Kidney epithelial cell (primary cell): ENCODE measurements at places on chromosomes 2 and 18. TPM values are rescaled to one million over a fixed set of nuclear protein-coding genes. Genes with fewer than 3 reads are reported as not detected.

DNA sequence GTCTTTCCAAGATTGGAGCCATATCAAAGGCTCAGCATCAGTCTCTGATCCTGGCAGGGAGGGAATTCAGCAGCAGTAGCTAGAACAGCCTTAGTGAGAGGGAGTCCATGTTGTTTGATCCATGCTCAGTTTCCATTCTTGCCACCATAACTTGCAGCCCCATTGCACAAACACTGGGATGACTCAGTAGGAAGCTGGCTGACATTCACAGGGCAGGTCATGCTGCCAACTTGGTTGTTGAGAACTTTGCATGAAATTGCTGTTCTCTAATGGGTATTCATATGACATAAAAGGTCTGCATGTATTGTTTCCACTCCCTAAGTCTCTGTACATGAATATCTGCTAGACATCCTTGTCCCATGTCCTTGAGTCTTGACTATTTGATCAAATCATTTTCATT, 29.9 kb upstream of the STAT4 start:
- no peak for DNase-seq

DNA sequence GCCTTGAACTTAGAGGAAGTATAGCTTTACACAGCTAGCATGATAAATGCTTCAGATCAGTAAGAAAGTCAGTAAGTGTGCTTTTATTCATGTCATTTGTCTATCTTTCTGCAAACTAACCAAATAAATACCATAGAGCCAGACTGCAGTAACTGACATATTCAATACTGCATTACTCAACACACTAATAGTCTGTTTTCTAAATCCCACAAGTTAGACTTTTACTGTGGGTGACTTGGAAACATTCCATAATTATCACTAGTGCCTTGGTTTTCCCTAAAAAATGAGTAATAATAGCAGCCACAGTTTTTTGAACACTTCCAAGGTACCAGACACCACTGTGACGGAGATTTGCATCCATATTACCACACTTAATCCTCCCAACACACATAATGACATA, 33.0 kb downstream of the ACVR1 start:
- no peak for DNase-seq

- peak; percentile 43 for DNase-seq
Observed at GRCh38 chr2:24015562-24016375, 5.9 kb downstream of the MFSD2B start.

Gene CD28
- not detected in 2 replicates for total RNA-seq

- no peak for DNase-seq
Observed at GRCh38 chr2:173258701-173259100, 96.0 kb upstream of the CDCA7 start.

DNA sequence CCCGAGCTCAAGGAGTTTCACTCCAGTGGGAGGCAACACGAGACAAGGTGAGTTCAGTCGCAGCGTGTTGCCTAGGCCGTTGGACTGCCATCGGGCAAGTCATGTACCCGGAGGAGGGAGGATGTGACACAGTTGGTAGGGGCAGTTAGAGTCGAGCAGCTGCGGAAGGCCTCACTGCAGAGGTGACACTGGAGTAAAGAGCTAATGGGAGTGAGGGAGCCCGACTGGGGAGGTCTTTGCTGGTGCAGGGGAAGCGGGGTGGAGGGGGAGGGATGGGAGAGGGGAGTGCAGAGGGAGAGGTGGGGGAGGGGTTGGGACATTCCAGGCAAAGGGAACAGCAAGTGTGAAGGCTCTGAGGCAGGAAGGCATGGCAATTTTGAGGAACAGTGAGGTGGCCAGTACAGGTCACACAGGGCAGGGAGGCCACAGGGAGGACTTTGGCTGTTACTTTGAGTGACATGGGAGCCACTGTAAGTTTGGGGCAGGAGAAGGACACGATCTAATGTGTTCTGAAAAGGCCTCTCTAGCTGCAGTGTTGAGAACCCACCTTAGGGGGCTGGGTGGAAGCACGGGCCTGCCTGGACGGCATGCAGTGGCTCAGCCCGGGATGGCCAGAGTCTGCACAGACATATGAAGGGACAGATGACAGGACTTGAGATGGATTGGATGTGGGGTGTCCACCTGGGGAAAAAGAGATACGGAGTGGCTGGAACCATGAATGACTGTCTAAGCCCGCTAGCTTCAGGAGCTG, 61.1 kb downstream of the KCNF1 start:
- no peak for DNase-seq

DNA sequence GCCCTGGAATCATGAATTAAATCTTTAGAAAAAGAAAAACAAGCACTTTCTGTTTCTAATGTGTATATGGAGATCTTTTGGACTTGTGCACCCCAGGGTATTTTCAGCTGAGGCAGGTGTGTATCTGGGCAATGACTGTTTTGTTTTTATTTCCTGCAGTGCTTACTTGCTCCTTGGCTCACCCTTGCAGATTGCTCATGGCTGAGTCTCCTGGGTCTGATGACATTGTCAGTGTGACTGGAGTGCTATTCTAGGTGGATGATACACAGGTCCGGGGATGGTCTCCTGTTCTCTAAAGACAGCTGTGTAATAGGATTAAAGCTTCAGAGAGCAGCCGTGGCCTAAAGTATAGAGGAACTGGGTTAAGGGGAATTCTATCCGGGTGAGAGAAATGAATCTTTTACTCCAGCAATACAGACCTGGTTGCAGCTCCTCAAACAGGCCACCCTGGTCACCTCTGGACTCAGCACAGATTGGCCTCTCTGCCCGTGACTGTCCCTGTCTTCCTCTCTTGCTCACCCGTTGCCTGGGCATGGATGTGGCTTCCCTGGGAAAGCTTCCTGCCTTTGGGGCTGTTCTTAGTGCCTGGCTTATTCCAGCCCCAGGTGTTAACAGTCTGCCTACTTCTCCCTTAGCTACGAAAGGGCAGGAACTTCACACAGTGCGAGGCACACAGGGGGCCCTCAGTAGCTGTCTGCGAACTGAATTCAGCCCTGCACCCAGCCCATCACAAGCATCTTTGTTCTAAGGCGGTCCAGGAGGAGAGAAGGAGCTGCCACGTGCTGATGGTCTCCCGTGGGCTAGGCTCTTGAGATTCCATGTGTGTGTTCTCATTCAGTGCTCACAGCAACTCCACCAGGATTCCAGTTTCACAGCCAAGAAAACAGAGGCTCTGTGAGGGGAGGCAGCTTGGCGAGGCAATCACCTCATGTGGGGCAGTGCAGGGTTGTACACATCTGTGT, 84.3 kb downstream of the ACOXL start:
- DNase-seq, result no peak

DNA sequence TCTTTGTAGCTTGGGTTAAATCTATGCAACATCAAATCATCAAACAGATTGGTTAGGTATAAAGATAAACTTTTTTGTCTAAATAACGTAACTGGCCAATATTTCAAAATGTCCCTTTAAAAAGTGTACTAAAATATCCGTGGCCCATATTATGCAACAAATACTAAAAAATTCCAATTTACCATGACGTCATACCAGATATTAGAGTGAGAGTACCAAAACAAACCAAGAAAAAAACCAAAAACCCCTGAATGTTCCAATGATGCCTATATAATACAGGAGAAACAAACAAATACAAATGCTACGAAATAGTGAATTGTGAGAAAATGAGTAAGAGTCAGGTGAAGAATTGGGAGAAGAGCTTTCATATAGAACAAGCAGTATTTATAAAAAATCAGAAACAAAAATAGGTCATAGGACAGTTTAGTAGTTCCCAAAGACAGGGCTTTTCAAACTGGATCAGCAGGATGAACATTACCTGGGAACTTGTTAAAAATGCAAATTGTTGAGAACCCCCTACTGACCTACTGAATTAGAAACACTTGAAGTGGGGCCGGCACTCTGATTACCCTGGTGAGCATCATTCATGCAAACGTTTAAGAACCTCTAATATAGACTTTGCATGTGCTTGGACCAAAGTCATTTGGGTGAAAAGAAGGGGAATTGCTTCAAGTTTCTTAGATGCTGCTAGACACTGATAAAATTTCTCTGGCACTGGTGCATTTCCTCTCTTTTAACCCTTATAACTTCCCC, 753.7 kb downstream of the DSC3 start:
- DNase-seq, result no peak

DNA sequence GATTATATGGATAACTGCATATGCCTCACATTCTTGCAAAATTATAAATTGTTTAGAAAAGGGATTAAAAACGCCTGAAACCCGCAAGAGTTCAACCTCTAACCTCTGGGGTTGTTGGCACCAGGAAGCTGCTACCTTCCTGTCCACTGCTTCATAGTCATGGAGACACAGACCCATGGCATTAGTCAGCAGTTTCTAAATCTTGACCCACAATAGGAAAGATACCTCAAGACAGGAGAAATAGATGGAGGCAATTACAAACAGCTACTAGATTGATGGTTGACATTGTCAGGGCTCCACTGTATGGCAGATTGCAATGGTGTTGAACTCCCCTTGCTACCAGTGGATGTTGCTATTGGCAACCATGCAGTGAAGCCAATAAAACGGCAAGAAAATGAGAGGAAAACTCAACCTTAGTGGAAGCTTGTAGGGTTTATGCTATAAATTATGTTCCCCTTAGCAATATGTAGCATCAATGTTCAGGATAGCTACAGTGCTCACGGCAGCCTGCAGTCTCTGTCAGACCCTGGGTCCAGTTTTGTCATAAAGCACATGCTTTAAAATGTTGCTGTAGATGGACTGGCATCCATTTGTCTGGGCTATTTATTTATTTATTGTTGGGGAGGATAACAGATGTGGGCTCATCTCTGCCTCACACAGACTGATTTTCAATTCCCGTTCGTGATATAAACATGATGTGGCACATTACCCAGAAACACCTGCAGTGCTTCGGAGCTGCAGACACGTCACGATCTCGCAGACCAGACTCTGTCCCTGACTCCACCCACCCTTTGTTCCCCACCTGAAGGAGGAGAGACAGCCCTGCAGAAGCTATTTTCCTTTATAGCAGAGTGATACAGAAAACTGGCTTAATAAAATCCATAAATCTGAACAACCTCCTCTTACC, 233.4 kb downstream of the AGPS start:
- no peak for DNase-seq

DNA sequence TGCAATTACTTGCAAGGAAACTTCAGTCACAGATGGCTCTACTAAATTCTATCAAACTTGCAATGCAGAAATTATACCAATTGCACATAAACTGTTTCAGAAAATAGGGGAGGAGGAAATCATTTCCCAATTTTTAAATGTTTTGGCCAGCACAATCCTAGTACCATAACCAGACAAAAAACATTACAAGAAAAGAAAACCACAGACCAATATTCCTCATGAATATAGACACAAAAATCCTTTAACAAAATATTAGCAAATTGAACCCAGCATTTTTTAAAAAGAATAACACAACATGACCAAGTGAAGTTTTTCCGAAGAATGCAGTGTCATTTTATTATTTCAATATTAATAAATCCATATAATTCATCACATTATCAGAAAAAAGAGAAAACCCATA, 45.8 kb downstream of the INO80C start:
- no peak for DNase-seq

DNA sequence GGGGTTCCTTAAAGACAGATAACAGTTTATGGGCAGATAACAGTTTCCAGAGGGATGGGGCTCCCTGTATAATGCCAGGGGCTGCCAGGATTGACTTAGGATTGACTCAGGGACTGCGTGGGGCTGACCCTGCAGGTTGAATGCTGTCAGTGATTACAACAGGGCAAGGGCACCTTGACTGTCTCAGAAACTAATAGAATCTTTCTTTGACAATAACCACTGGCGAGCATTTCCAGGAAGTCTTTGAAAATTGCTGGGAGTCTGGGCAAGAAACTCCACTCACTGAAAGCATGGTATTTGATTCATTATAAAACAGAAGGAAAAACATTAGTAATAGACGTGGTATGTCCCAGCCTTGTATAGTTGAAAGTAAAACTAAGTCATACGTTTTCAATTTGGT, 101.0 kb downstream of the GPD2 start:
- DNase-seq, result no peak

DNA sequence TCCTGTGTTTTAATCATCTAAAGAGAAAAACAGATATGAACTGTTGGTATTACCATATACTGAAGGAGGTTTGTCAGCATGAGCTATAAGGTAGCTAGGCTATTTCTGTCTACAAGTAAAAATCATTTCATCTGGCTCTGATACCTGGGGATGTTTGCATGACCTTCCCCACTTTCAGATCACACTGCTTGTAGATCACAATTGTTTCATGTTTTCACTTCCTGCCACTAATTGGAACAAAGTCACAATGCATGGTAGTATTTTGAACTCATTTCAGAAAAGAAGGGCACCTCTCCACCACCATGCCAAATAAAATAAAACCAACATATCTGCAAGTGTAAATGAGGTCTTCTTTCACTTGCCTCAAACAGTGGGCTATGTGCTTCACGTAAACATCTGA, 37.8 kb downstream of the NYAP2 start:
- DNase-seq, result no peak

Gene PDCL3
- total RNA-seq, result 19.0 and 23.9 TPM in 2 replicates

DNA sequence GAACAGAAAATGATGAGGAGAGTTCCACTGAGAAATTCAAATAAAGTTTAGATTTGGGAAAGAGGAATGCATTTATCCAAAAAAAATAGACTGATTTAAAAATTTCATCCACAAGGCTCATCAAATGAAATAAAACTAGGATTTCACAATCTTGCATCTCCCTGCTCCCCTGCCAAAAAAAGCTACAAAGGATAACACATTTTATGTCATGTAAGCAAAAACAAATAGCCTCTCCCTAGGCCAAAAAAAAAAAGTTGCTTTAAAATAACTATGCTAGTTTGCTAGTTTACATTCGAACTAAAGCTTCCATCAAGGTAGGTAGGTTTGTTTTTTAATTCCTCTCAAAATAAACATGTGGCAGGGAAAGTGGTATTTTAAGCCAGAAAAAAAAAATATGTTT, 465.5 kb upstream of the ID2 start:
- no peak for DNase-seq
